ENCODE measurements at places on chromosomes 7 and 10.
A peak's percentile ranks its signal among the peaks of the same experiment; 100 is the strongest.

- DNase-seq, result no peak
These were observed 38.6 kb upstream of the RSBN1L start for GRCh38 chr7:77657427-77658224.

DNA sequence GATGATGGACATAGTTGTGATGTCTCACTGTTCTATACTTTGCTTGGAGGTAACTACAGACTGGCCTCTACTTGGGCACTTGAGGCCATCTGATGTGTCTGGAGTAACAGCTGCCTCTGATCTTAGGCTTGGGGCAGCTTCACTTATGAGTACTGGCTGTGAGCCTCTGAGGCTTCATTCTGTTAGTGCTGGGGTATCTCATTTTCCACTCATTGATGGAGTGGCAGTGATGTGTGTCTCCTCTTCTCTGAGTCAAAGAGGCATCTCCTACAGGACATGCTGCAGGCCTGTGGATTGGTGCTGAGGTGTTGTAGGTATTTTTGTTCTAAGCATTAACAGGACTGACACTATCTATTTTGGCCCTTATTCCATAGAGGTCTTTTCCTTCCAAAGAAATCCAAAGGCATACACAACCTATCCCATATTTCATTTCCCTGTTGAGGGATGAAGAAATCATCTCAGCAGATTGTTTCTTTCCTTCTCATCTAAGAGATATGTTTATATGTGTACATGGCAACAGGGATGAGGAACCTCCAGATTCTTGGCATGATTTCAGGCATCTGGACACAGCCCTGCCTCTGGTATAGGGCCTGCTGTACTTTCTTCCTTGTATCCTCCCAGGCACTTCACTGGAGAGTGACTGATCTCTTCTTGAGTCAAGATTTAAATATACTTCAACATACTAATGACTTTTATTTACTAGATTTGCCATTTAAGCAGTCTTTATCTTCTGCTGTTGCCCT, 65.7 kb upstream of the NOBOX start:
- no peak for DNase-seq

DNA sequence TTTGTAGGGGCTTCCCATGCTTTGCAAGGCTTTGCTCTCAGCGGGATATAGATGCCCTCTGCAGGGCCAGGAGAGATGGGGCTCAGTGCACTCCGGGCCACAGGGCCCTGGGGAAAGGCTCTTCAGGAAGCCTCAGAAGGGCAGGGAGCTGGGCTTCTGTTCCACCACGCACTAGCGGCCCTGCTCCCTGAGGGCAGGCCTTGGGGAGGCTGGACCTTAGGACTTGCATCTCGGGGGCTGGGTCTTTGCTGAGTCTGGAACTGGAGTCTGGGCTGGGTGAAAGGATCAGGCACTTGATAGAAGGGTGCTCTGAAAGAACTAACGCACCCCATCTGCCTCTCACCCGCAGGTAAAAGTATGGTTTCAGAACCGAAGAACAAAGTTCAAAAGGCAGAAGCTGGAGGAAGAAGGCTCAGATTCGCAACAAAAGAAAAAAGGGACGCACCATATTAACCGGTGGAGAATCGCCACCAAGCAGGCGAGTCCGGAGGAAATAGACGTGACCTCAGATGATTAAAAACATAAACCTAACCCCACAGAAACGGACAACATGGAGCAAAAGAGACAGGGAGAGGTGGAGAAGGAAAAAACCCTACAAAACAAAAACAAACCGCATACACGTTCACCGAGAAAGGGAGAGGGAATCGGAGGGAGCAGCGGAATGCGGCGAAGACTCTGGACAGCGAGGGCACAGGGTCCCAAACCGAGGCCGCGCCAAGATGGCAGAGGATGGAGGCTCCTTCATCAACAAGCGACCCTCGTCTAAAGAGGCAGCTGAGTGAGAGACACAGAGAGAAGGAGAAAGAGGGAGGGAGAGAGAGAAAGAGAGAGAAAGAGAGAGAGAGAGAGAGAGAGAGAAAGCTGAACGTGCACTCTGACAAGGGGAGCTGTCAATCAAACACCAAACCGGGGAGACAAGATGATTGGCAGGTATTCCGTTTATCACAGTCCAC, 5.4 kb downstream of the EMX2 start:
- DNase-seq, result no peak

GRCh38 chr7:7318601-7319000, 136.3 kb downstream of the C1GALT1 start:
- no peak for DNase-seq

GRCh38 chr10:111821871-111822270, 361.7 kb downstream of the GPAM start:
- no peak for DNase-seq

- no peak for DNase-seq
These were observed 698.2 kb downstream of the REEP3 start for GRCh38 chr10:64219271-64220025.

GRCh38 chr7:132422502-132423111, 153.7 kb downstream of the PLXNA4 start:
- no peak for DNase-seq

GRCh38 chr7:155213955-155214740, 83.5 kb upstream of the INSIG1 start:
- DNase-seq, result no peak

DNA sequence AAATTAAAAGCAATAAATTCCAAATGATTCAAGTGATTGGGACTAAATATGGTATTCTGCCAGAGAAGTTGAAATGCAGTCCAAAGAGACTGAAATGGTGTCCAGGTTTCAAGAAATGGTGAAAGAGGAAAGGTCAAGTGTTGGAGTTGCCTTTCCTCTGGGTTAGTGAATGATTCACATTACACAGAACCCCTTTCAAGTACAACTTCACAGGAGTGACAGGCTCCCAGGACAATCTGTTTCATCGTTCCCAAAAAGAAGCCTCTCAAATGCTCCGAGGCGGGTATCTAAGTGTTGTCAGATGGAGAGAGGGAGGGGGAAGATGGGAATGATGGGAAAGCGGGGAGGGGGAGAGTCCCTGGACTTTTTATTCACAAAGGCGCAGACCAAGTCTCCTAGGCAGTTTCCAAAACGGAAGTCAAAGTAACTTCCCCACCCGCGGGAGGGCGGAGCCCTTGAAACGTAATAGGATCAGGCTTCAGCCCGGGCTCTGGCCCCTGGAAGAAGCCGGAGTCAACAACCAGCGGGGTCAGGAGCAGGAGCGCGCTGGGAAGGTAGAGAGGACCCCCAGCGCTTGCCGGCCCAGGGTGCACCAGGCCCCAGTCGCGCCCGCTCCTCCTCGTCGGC, 754 bp downstream of the SLC25A13 start:
- DNase-seq, result peak; percentile 64

- no peak for DNase-seq
These were observed 1.5 kb downstream of the ACTR3B start for GRCh38 chr7:152760854-152761748.

GRCh38 chr10:60677531-60678129, 100.6 kb upstream of the CDK1 start:
- DNase-seq, result no peak

- DNase-seq, result peak; percentile 36
These were observed 26.6 kb downstream of the ZNF775 start for GRCh38 chr7:150405584-150406311.

GRCh38 chr10:59397961-59398360, 35.6 kb upstream of the FAM13C start:
- DNase-seq, result no peak

- no peak for DNase-seq
These were observed 696.9 kb upstream of the LRRTM3 start for GRCh38 chr10:66228887-66229286.

DNA sequence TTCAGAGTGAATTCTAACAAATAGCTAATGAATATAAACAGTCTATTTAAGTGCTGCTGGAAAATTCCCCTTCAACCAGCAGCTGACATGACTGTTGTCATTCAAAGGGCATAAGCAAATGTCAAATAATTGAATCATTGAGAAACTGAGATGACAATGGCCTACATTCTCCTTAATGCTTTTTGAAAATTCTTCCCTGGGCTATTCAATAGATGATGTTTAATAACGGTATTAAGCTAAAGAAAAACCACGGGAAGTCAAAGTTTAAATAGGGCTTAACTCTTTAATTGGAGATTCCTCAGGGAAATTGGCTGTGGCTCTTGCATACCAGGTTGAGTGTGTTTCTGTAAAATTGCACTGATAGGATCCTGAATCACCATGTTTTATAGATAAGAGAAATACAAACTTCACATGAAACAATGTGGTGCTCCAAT, 77.0 kb downstream of the ARL4A start:
- no peak for DNase-seq

- no peak for DNase-seq
These were observed 386.8 kb upstream of the HPS1 start for GRCh38 chr10:98833542-98833941.

DNA sequence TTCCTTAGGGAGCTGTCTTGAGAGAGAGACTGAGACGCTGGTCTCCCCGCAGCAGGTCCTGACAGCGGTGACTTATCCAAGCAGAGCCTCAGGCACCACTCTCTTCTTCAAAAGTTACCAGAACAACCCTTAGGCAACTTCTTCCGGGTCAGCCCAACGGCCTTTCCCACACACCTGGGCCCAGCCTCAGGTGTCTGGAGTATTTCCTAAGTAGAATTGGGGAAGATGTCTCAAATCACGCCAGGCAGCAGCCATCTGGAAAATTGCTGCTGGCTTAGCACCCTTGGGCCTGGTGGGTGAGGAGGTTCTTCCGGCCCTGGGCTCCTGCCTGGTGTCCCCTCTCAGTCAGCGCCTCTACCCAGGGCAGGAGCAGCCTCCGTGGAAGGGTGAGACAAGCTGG, 80.4 kb upstream of the ANLN start:
- no peak for DNase-seq

DNA sequence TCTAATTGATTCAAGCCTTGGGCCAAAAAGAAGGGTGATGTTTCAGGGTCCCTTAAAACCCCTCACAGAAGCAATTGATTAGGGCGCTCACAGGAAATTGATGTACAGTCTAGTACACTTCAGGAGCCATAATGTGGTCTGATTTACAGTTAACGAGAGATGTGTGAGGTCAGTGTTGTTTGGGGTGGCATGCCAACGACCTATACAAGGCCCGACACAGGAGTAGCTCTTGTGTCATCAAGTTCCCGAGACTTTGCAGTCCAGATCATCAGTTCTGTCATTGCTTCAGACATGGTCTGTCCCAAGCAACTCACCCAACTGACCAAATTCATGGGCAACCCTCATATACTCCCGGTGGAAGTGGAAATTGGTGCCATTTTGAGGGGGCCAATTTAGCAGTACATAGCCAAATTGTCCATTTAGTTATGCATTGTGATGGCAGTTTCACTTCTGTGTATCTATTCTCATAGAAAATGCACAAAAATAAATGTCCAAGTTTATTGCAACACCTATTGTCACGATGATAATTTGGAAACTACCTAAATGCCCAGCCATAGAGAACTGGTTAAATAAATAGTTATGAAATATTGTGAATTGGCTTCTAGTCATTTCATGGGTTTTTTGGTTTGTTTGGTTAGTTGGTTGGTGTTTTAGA, 18.0 kb upstream of the ARID5B start:
- no peak for DNase-seq

DNA sequence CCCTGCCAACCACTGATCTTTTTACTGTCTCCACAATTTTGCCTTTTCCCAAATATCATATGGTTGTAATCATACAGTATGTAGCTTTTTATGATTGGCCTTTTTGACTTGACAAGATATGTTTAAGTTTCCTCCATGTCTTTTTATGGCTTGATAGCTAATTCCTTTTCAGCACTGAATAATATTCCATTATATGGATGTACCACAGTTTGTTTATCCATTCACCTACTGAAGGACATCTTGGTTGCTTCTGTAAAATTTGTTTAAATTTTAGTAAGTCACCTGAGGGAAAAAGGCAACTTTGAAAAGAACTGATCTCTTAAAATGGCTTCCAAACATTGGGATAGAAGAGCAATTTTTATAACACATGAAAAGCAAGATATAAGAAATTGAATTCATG, 43.5 kb downstream of the ATRNL1 start:
- no peak for DNase-seq

GRCh38 chr7:19984231-19984632, 210.8 kb upstream of the TMEM196 start:
- DNase-seq, result no peak

Data from stimulated activated naive CD4-positive, alpha-beta T cell treated with Interleukin-2 at 50 U/mL for 16 hours (primary cell).